Hematopoietic multipotent progenitor cell (in vitro differentiated cells): ENCODE measurements at places on chromosomes 2 and 18. TPM values are rescaled to one million over a fixed set of nuclear protein-coding genes. Genes with fewer than 3 reads are reported as not detected.

EIF2B4 gene
- total RNA-seq = 27.2 TPM

PPP1R1C gene
- total RNA-seq = not detected

PROM2 gene
- total RNA-seq = 0.54 TPM

- DNase-seq = no peak
Measured at GRCh38 chr2:28296243-28296642, 96.4 kb upstream of the FOSL2 start.

LYG2 gene
- total RNA-seq = not detected

GRCh38 chr2:8719528-8719927 is 37.7 kb downstream of the ID2 start:
- no peak for DNase-seq
